CD4-positive, alpha-beta T cell (primary cell): ENCODE measurements at places on chromosomes 1 and 21. TPM values are rescaled to one million over a fixed set of nuclear protein-coding genes. Genes with fewer than 3 reads are reported as not detected.

GRCh38 chr1:40382601-40383000, 9.1 kb downstream of the SMAP2 start:
- peaks cover 83% of the 10 kb centered on the region for H3K4me1 ChIP-seq
- peak overlapping the region; percentile 35 for H3K4me3 ChIP-seq
- peak overlapping the region; percentile 95 for H3K27ac ChIP-seq
- peaks cover 33% of the 10 kb centered on the region for H3K36me3 ChIP-seq
- DNase-seq = no peak

DNA sequence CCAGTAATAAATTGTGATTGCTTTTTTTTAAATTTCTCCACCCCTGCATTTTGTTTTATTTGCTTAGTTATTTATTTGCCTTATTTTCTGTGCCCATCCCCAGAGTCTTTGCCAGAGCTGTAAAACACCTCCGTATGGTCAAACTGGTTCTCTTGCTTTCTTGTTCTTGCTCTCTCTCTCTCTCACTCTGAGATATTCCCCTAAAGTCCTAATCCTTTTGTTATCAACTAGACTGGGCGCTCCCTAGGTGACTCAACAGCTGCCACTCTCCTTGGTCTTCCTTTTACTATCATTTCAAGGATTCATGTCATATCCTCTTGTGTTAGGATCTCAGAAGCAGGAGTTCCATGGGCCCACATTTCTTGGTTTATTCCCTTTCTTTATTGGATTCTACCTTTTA, 160.0 kb downstream of the PRDM2 start:
- no peaks in the 10 kb centered on the region for H3K27me3 ChIP-seq
- no peaks in the 10 kb centered on the region for H3K36me3 ChIP-seq
- no peaks in the 10 kb centered on the region for H3K4me1 ChIP-seq
- H3K27ac ChIP-seq = no peak overlapping the region

GRCh38 chr1:117644696-117645311, 39.0 kb downstream of the TENT5C start:
- H3K27me3 ChIP-seq = no peaks in the 10 kb centered on the region
- no peak for DNase-seq
- no peak overlapping the region for H3K4me3 ChIP-seq
- no peaks in the 10 kb centered on the region for H3K36me3 ChIP-seq
- no peak overlapping the region for H3K27ac ChIP-seq

SPRR4 gene
- total RNA-seq = not detected

DCST2 gene
- 2.2 TPM for total RNA-seq

MIXL1 gene
- not detected for total RNA-seq

DNA sequence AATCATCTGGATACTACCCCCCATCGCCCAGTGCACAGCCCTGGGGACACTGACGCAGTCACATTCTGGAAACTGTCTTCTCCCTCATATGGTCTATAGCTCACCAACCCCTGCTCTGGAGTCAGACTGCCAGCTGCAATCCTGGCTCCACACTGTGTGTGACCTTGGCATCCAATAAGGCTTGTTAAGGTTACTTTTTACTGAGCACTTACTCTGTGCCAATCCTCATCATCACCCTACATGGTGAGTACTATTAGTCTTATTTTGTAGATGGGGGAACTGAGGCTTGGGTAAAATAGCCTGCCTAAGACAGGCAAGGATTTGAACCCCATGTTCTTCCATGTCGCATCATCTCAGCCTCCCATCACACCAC, 34.9 kb downstream of the AHDC1 start:
- peak overlapping the region; percentile 46 for H3K4me3 ChIP-seq
- no peak for DNase-seq
- no peaks in the 10 kb centered on the region for H3K36me3 ChIP-seq
- no peaks in the 10 kb centered on the region for H3K27me3 ChIP-seq
- H3K4me1 ChIP-seq = peaks cover 30% of the 10 kb centered on the region

ATF3 gene
- total RNA-seq = 10.4 TPM

- no peak overlapping the region for H3K4me3 ChIP-seq
- no peaks in the 10 kb centered on the region for H3K36me3 ChIP-seq
- H3K4me1 ChIP-seq = no peaks in the 10 kb centered on the region
- no peak overlapping the region for H3K27ac ChIP-seq
- no peaks in the 10 kb centered on the region for H3K27me3 ChIP-seq
- no peak for DNase-seq
These were observed 128.1 kb downstream of the TBX15 start for GRCh38 chr1:118859999-118860398.

- no peak overlapping the region for H3K4me3 ChIP-seq
- H3K4me1 ChIP-seq = no peaks in the 10 kb centered on the region
- H3K36me3 ChIP-seq = no peaks in the 10 kb centered on the region
- DNase-seq = no peak
- no peaks in the 10 kb centered on the region for H3K27me3 ChIP-seq
- no peak overlapping the region for H3K27ac ChIP-seq
These were observed 24.0 kb upstream of the GNPAT start for GRCh38 chr1:231217056-231217455.

VANGL2 gene
- total RNA-seq = not detected

DNA sequence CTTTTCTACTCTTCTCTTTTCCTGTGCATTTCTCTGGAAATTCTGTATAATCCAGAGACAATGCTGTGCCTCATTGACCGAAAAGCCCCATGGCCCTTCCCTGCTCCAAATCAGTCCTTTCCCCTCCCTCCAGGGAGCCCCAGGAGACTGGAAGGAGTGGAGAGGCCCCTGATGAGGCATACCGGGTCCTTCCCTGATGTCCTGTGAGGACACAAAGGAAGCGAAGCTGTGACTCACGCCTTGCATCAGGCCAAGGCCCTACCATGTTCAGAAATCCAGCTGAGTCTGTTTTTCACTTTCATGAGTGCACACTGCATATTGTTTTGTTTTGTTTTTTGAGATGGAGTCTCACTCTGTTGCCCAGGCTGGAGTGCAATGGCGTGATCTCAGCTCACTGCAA, 38.7 kb upstream of the BECN2 start:
- H3K4me3 ChIP-seq = no peak overlapping the region
- no peaks in the 10 kb centered on the region for H3K27me3 ChIP-seq
- no peaks in the 10 kb centered on the region for H3K4me1 ChIP-seq
- no peaks in the 10 kb centered on the region for H3K36me3 ChIP-seq
- H3K27ac ChIP-seq = no peak overlapping the region

GRCh38 chr1:94614996-94615395, 73.4 kb upstream of the F3 start:
- no peak overlapping the region for H3K27ac ChIP-seq
- no peak for DNase-seq
- H3K4me3 ChIP-seq = no peak overlapping the region
- no peaks in the 10 kb centered on the region for H3K27me3 ChIP-seq
- no peaks in the 10 kb centered on the region for H3K36me3 ChIP-seq

DNA sequence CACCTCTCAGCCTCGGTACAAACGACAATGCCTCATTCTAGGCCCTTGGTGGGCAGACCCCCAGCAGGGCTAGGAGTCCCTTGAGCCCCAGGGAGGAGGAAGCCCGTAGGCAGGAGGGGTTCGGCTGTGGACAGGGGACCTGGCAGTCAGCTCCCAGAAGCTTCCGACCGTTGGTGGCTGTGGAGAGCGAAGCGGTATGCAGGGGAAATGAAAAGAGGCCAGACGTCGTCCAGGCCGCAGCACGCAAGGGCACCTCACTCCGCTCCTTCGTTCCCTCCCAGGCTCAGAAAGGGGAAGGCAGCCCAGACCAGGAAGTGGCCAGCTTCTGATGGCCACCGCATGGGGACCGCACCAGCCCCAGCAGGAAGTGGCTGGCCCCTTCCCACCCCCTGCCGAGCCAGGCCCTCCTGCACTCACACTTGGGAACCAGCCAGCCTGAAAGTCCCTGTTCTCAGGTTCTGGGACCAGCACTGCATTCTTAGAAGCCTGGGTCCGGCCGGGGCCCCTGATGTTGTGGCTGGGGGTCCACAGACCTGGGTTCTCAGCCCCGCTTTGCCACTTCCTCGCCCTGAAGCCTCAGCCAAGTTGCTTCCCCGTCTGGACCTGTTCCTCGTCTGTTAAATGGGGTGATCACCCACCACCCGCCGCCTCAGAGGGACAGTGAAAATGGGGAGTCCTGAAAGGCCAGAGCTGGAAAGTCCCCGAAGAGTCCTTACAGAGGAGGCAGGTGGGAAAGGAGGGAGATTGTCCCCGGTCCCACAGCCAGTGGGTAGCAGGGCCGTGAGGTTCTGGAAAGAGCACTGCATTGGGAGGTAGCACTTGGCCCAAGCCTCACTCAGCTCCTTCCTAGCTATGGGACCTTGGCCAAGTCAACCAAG, 104.0 kb upstream of the RUNX3 start:
- no peaks in the 10 kb centered on the region for H3K36me3 ChIP-seq
- H3K4me3 ChIP-seq = no peak overlapping the region

- H3K4me3 ChIP-seq = no peak overlapping the region
- no peak overlapping the region for H3K27ac ChIP-seq
- DNase-seq = no peak
- H3K27me3 ChIP-seq = no peaks in the 10 kb centered on the region
- no peaks in the 10 kb centered on the region for H3K4me1 ChIP-seq
These were observed 150.8 kb downstream of the ROR1 start for GRCh38 chr1:63924600-63924999.

GBP4 gene
- 11.7 TPM for total RNA-seq

OPTC gene
- not detected for total RNA-seq

DNA sequence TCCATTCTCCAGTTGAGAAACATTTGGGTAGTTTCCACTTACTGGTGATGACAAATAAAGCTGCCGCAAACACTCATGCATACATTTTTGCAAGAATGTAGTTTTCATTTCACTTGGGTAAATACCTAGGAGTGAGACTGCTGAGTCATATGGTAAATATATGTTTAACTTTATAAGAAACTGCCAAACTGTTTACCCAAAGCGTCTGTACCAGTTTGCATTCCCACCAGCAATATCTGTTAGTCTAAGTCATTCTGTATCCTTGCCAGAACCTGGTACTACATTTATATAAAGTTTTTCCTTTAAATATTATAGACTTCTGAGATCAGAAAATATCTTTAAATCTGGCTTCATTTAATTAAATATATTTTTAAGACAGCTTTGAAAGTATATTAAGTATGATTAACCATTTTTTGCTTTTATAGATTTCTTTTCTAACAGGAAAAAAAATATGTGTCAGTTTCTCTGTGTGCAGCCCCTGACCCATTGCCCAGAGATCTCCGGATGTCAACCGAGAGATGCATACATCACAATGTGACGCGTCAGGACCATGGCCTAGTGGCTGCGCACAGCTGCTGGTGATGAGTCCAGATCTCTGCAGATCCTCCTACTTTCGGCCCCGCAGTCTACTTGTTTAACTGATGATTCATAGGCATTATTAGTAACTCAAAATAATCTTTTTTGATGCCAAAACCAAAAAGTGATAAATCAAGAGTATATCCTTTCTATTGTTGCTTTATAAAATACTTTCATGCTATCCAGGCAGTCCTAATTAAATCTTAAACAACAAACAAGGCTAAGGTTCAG, 227.1 kb upstream of the MAP1LC3C start:
- H3K36me3 ChIP-seq = no peaks in the 10 kb centered on the region
- DNase-seq = no peak
- H3K27me3 ChIP-seq = no peaks in the 10 kb centered on the region
- H3K4me3 ChIP-seq = no peak overlapping the region

DNA sequence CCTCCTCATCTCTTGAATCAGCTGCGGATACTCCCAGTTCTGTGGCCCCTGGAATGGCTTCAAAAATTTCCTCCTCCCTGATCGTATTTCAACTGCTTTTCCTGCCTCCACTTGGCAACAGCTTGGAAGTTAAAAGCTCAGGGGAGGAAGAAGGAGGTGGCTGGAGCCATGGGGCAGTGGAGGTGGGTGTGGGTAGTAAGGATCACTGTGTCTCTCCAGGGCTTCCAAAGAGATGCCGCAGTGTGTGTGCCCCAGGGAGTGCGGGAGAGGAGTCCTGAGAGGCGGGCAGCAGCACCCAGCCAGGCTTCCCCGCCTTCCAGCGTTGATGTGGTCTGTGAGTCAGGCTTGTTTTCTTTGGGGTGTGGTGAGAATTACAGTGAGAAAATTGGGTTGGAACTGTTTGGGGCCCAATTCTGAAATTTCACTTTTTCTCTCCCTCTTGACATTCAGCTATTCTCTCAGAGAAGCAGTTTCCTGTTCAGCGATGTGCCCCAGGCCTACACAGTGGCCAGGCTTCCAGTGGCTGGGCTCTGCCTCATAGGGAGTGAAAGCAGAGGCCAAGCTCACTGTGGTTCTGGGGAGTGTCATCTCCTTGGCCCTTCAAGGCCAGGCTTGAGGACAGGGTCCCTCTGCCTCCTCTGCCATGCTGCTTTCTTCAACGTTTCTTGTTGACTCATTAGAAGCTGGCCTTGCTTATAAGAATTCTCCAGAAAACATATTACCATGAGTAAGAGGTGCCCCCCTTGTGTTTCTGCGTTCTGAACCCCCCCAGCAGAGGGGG, 69.0 kb downstream of the PGM1 start:
- no peak overlapping the region for H3K27ac ChIP-seq
- peaks cover 7% of the 10 kb centered on the region for H3K36me3 ChIP-seq
- no peak for DNase-seq
- no peak overlapping the region for H3K4me3 ChIP-seq

GRCh38 chr1:191669629-191670028, 488.6 kb upstream of the RGS18 start:
- H3K4me1 ChIP-seq = no peaks in the 10 kb centered on the region
- no peaks in the 10 kb centered on the region for H3K36me3 ChIP-seq
- no peak for DNase-seq

DNA sequence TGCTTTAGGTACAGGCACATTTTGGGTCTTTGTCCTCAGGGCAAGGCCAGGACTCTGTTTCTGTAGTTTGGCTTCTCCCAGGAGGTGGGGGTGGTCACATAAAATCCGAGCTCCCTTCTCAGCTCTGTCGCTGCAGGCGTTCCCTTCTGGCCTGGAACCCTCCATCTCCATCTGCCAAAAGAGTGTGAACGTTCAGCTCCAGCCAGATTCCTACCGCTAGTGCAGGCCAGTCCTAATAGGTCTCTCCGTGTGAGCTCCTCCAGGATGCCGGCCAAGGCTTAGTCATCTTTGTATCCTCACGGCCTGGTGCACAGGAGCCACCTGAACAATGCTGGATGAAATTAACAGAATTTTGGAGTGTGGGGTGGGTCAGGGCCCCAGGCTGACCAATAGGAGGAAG, 19.9 kb upstream of the KCNA10 start:
- no peaks in the 10 kb centered on the region for H3K4me1 ChIP-seq
- H3K27me3 ChIP-seq = no peaks in the 10 kb centered on the region
- no peaks in the 10 kb centered on the region for H3K36me3 ChIP-seq
- H3K4me3 ChIP-seq = no peak overlapping the region
- DNase-seq = no peak

DNA sequence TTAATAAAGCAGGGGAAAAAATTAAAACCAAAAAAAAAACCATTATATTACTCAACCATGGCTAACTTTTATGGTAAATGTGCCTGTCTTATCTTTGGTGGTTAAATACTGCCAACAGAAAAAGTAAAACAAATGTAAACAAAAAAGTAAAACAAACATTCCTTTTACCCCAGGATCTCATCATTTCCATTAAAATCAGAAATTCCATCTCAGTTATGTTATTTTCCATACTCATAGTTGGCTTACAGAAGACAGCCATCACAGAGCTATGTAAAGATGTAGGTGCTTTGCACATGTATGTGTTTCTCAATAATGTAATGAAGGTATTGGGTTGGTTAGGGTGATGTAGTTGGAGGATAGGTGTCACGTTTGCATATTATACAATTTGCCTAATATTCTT, 185.0 kb downstream of the KCNK2 start:
- DNase-seq = no peak
- no peak overlapping the region for H3K4me3 ChIP-seq
- H3K27ac ChIP-seq = no peak overlapping the region
- no peaks in the 10 kb centered on the region for H3K36me3 ChIP-seq
- no peaks in the 10 kb centered on the region for H3K27me3 ChIP-seq
